Right atrium auricular region (tissue), 2 donors: ENCODE measurements at places on chromosomes 3 and 15.
A peak's percentile ranks its signal among the peaks of the same experiment; 100 is the strongest.

DNA sequence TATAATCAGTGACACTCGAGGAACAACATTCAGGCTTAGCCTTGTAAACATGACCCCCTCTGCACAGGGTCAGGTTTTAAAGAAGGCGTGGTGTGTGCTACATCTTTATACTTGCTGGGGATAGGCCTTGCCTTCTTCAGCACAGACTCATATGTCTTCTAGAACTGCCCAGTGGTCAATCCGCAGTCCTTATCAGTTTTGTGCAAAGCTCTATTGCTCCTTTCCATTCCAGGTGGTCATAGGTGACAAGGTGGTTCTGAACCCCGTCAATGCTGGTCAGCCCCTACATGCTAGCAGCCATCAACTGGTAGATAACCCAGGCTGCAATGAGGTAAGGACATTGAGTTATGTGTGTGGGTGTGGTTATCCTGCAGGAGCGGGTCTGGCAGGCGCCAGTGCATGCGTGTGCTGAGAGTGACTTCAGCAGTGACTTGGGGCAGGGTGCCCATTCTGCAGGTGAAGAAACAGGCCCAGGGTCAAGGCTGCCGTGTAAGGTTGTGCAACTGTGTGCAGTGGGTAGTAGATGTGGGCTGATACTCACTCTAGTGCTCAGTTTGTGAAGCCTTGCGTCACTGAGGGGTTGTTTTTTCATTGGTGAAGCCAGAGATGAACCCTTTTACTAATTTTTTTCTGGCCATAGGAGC lies 150.9 kb downstream of the ITPR1 start:
- no peak for DNase-seq

DNA sequence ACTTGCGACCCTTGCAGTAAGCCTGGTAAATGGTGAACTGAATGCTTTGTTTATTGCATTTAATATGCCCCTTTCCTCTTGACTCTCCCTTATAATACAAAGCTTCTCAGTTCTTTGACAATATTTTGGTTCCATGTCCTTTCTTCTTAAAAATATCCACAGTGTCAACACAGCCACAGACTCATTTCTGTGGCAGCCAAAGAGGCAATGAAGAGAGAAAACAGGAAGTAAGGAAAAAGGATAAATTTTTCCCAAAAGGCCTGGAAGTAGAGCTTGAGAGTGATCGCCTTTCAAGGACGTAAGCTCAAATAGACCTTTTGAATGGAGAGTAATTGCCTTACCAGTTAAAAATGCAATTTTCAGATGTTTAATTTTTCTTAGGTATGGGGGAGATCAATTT lies 59.4 kb downstream of the PEX5L start:
- DNase-seq = no peak

- no peak for DNase-seq
Measured at GRCh38 chr3:135516143-135516542, 449.4 kb upstream of the PPP2R3A start.

GRCh38 chr15:43954181-43954621 lies 127.4 kb downstream of the WDR76 start:
- no peak for DNase-seq

GRCh38 chr15:72472992-72473610 lies 1.0 kb upstream of the ARIH1 start:
- no peak for DNase-seq

DNA sequence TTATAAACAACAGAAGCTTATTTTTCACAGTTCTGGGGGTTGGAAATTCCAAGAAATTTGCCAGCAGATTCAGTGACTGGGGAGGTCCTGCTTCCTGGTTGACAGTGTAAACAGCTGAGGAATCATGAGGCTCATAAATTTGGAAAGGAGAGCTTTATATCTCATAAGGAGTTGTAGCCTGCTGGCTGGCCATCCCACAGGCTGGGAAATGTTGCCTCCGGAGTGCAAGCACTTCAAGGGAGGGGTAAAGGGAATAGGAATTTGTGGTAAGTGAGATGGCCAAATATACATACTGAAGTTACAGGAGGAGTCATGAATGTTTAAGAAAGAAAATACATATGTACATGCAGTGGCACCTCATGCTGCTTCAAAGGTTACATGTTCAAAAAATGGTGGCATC lies 217.2 kb upstream of the CBLB start:
- no peak for DNase-seq

DNA sequence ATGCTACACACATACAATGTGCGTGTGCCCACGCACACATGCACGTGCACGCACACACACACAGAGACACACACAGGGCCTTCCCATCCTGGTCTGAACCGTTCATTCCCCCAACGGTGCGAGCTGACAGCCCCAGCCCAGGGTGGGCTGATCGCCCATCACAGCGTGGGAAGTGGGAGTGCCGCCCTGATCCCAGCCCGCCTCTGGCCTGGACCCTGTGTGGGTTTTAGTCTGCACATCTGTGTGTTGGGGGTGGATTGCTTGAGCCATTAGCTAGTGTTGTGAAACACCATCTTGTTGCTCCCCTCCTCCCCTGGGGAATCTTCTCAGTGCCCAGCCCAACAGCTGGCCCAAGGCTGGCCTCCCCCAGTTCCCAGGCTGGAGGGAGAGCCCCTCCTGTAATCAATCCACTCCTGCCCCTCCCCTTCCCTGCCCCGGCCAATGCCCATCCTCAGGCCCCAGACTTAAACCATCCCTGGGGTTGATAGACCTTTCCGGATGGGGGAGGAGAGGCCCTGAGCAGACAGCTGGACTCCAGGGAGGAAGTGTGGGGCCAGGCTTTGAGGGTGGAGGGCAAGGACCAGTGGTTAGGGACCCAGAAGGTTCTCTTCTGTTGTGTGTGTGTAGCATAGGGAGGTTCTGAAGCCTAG lies 8.3 kb downstream of the SEMA3G start:
- no peak for DNase-seq

- DNase-seq = peak; percentile 54
Measured at GRCh38 chr3:126052196-126053058, 31.5 kb downstream of the SLC41A3 start.

GRCh38 chr3:49869525-49870126 lies at the start of gene CAMKV:
CAMKV (minus strand) TSS chr3:49869906; CDS start chr3:49862388, 7,518 bp downstream.
- no peak for DNase-seq

DNA sequence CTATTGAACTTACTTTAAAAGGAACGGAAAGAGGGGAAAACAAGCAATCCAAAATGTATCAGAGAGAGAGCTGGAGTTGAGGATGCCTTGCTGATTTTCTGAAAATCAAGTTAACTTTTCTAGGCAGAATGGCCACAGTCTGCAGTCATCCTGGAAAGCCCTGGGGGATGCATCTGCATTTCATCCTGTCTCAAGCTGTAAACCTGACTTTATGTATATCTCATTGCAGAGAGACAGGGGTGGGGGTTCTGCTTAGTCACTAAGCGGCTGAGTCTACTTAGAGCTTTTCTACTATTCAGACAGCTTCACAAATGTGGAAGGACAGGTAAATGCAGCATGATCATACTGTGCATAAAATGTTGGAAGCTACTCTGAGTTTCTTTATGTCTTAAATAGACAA lies 41.4 kb downstream of the MRPS25 start:
- DNase-seq = peak; percentile 21

DNA sequence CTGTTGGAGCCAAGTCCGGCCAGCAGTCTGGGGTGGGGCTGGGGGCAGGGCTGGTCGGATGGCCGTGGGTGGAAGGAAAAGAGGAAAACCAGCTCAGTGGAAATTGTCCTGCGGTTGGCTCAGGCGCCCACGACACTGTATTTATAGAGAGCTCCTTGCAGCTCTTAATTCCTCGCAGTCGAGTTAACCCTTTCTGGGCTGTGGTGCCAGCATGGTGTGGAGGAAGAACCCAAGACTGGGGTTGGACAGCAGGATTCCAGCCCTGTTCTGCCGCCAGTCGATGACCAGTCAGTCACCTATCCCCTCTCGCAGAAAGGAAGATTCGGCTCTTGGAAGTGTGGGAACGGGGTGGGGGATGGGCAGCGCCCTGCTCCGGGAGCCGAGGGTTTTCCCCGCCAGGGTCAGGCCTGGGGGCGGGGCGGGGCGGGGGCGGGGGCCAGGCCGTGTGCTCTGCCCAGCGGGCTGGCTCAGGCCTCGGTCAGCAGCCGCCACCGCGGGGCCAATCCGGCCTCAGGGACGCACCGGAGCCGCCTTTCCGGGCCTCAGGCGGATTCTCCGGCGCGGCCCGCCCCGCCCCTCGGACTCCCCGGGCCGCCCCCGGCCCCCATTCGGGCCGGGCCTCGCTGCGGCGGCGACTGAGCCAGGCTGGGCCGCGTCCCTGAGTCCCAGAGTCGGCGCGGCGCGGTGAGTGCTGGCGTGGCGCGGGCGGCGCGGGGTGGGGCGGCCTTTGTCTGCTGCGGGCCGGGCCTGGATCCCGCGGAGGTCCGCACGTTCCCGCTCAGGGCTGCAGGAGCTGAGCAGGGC lies at the start of gene CD276:
CD276 (plus strand) TSS at position 607 of the 804 bp plus-strand sequence. CDS start 15,257 bp downstream, outside the sequence.
- DNase-seq = peak; percentile 77

DNA sequence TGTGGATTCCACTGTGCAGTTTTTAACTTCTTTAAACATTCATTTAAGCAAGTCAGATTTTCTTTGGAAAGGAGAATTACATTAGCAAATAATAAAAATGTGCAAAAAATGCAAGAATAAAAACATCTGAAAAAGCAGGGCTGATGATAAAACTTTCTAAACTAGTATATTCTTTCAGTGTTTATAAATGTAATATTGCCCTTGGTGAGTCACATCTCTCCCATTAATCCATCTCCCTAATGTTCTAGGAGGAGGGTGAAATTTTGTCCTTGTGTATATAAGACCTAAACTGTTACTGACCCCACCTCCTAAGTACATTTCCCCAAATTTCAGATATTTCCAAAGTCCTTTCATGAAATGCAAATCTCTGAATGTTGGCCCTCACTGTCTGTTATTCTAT lies 28.5 kb upstream of the DCUN1D1 start:
- no peak for DNase-seq
